HuH-7 (cell line): ENCODE measurements at places on chromosomes 1 and 21.
A peak's percentile ranks its signal among the peaks of the same experiment; 100 is the strongest.

DNA sequence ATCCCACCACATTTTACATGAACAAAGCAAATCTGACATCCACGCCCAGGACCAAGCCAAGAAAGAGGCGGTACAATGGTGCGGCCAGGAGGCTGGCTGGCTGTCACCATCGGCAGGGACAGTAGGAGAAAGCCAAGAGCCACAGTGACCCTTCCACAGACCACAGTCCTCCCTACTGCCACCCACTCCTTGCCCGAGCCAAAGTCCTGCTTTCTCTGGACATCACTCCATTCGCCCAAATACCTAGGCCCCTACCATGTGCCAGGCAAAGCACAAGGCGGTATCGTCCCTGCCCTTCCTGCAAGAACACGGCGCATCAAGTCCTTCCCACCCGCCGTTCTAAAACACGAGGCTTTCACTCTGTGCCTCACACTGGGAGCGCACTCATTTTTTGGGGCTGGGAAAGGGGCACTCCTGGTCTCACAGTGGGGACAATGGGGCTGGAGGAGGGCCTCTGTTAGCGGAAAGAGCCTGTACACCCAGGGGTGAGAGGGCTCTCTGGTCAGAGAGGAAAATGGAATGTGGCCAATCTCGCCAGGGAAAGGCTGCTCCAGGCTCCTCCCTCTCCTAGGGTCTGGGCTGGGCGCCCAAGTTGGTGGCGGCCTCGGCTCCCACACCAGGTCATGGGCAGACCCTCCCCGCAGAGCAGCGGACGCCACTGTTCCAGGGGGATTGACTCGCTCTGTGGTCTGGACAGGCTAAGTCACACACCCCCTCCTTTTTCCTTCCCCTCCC, 26.5 kb downstream of the SSBP3 start:
- no peak for DNase-seq

DNA sequence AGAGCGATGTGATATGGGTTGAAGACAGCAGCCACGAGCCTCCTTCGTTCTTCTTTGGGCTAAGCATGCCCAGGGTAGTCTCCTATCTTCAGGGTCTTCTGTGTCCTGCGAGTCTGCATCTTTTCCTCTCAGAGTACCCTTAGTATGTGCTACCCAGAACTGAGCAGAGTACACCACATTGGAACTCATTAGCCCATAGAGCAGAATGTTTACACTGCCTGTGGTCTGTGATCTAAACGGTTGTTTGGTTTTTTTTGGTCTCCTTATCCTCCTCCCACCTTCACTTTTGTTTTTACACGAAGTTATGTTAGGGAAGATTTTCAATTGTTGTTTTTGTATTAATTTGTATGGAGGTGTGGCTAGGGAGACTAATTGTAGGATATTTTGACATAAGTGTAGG, 126.4 kb downstream of the NEK7 start:
- no peak for DNase-seq

- DNase-seq: no peak
Measured at GRCh38 chr1:200911361-200911760, 16.7 kb downstream of the INAVA start.

DNA sequence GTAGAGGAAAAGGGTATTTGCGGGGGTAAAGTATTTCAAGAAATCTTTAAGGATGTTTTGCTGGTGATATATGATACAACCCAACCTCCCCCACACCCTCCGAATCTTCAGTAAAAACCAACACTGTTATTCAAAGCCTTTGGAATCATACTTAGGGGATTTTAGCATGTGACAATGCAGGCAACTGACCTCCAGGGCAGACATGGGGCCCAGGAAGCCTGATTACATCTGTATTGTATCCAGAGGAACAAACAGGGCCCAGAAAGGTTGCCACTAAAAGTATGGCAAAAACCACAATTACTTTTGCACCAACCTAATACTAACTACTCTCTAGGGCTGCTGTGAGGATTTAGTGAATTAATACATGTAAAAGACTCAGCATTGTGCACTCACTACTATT, 43.9 kb upstream of the CNN3 start:
- DNase-seq: no peak

DNA sequence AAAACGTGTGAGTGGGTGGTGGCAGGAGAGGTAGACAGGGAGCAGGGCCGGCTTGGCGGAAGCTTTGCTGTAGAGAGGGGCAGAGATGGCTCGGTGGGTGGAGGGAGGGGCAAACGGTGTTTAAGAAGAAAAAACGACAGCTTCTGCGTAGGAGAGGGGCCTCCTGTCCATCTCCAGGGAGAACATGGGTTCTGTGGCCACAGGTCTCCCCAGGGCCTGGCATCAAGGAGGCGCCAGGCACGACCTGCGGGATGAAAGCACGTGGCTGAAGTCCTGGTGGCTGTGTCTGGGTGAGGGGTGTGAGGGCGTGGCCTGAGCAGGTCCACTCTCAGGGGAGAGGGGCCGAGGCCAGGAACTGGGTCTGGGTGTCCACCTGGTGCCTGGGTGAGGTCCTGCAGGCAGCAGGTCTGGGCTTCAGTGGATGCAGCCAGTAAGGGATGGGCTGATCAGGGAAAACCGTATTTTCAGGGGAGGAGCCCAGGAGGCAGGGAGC, 940 bp upstream of the PRKCZ start:
- peak; percentile 81 for DNase-seq

DNA sequence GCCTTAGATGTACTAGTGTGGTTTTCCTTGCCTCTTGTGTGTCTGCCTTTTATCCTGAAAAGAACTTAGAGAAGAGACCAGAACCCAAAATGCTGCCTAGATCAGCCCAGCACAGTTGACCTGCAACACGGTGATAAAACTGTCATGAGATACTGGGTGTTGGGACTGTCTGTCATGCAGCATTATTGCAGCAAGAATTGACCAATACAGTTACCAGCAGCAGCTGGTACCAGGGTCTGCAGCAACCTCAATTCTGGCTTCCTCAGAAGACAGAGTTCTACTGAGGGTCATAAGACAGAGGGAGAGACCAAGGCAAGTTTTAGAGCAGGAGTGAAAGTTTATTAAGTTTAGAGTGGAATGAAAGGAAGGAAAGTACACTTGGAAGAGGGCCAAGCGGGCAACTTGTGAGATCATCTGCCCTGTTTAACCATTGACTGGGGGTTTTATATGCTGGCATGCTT, 182.0 kb downstream of the DYRK1A start:
- DNase-seq: no peak

GRCh38 chr1:98389809-98390208, 271.7 kb upstream of the SNX7 start:
- DNase-seq: no peak

DNA sequence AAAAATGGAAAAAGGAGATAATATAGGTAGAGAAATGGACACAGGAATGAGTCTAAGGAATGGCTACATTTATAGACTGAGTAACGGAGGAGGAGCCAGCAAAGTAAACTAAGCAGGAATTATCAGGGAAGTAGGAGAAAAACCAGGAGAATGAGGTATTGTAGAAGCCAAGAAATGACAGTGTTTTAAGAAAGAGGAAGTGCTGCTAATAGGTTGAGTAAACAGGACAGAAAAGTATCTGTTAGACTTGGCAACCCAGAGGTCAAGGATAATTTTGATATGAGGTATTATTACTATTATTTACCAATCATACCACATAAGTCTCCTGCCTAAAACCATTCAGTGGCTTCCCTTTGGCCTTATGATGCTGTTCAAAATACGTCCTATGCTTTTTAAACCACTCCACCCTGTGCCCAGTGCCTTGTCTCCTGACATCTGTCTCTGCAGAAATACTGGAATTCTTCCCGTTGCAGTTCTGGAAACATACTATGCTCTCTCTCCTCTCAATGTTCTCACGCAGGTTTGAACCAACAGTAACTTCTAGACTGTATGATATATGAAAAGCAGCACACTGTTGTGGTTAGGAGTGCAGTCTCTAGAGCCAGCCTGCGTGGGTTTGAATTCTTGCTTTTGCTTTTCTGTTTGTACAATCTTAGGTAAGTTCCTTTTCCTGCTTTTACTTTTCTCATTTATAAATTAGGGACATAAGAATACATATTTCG, 24.6 kb upstream of the NEK7 start:
- DNase-seq: no peak

GRCh38 chr1:229842302-229843255, 216.5 kb downstream of the URB2 start:
- no peak for DNase-seq

DNA sequence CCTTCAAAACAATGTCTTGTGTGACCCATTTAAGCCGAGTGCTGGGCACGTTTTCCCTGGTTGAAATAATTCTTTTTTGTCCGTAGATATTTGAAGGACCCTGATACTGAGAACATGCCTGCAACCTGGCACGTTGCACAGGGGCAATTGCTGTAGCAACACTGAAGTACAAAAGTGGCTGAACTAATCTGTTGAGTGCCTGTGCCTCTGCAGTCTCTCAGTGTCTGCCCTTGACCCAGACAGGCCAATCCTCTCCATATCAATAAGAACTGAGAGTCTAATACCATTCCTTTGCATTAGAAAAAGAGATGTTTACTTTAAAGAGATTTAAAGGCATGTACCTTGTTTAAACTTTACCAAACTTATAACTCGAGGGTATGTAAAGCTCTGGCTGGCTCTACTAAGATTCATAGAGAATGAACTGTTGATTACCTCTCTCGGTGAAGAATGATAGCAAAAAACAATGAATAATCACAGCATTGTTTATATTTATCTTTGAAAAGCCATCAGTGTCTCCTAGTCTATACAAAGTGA, 2.4 kb downstream of the GREM2 start:
- DNase-seq: no peak

- no peak for DNase-seq
Measured at GRCh38 chr1:26335774-26336476, 18.0 kb downstream of the CRYBG2 start.

GRCh38 chr1:153606194-153606593, 6.7 kb downstream of the S100A16 start:
- no peak for DNase-seq

GRCh38 chr1:13782634-13783360, 82.8 kb downstream of the PRDM2 start:
- no peak for DNase-seq

- peak; percentile 81 for DNase-seq
Measured at GRCh38 chr1:39933956-39934941, 20.7 kb upstream of the MFSD2A start.

GRCh38 chr1:22359427-22359826, 92.2 kb upstream of the ZBTB40 start:
- DNase-seq: no peak

DNA sequence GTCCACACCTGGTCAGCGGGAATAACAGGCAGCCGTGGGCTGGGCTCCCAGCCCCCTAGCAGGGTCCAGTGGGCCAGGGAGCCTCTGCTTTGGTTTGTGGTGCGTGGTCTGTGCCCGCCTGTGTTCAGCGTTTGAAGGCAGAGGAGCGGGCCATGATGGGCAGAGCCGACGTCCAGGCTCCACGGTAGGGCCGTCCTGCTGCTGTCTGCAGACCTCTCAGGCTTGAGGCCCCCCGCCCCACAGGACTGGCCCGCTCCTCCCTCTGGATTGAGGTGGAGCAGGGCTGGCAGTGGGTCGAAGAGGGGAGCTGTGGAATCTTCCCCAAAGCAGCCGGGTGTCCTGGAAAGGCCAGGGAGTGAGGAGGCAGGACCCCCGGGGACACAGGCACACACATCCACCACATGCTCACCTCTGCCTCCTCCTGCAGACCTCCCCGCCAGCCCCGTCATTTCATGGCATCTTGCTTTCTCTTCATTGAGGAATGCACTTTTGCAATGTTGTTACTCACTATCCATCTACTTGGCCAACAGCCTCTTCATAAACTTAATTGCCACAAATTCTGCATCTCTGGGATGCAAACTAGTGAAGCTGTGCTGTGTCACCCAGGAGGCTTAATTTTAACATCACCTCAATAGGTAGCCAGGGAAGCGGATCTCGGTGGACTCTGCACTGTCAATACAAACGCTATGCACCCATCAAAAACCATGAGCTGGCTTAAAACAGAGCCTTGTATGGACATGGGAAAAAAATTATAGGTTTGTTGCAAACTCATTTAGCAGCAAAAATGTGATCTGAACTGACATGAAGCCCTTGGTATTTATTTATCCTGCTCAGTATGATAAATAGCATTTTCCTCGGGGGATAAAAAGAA, 85.9 kb downstream of the PDE9A start:
- DNase-seq: no peak

DNA sequence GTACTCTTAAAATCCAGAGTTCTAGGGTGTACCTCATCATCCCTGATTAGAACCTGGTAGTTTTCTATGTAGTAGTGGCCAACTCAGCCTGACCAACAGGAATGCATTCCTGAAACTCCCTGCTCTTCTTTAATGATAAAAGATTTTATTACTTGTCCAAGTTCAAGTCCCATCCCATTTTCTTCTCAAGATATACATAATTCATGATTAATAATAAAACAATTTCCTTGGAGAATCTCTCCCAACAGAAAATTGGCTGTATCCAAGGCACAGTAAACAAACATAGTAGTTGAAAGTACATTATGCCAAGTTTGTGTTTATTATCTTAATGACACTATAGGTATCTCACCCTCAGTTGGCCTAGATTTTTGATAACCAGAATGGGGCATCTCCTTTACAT, 714.1 kb upstream of the ADAMTS5 start:
- no peak for DNase-seq

DNA sequence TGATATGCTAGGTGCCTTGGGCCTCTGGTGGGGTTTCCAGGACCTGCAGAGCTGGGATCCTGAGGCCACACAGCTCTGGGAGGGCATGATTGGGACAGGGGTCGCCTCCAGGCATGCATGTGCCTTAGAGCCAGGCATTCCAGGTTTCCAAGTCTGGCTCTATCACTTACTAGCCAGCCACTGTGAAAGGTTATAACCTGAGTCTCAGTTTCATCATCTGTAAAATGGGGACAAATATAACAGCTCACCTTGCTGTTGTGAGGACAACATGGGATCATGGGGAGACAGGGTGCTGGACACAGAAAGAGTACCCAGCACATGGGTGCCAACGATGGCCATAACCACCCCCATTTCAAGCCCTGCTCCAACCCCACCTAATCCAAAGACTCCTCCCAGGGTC, 2.7 kb downstream of the CHI3L1 start:
- no peak for DNase-seq

- DNase-seq: no peak
Measured at GRCh38 chr1:212743901-212744475, 44.3 kb upstream of the BATF3 start.

- DNase-seq: no peak
Measured at GRCh38 chr1:243740255-243740999, 109.6 kb downstream of the AKT3 start.

GRCh38 chr1:214324896-214325800, 44.2 kb downstream of the SMYD2 start:
- no peak for DNase-seq

GRCh38 chr1:196059210-196059609, 549.0 kb downstream of the KCNT2 start:
- DNase-seq: no peak
